Myocyte (in vitro differentiated cells): ENCODE measurements at places on chromosomes 7 and 10. TPM values are rescaled to one million over a fixed set of nuclear protein-coding genes. Genes with fewer than 3 reads are reported as not detected.
A peak's percentile ranks its signal among the peaks of the same experiment; 100 is the strongest.

GRCh38 chr7:159149488-159149887 is 4.8 kb upstream of the VIPR2 start:
- no peak for DNase-seq

Gene ADAM22
- total RNA-seq = 0.10 and 0.27 TPM in 2 replicates

DNA sequence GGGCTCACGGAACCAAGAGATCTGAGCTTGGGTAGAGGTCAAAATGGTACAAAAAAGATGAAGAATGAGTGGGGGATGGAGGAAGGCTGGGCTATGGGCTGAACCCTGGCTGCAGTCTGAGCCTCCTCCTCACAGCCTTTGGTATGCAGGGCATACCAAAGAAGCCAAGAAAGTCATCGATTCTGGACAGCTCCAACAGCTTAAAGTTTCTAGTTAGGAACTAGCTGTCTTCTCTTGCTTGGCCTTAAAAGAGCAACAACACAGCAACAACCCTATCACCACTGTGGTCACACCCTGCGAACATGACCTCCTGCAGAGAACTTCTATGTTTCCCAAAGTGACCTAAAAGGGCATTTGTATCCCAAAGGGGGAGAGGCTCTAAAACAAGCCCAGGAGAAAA is 126.1 kb upstream of the EFCAB10 start:
- DNase-seq = no peak

GRCh38 chr7:95843286-95843685 is 70.9 kb downstream of the DYNC1I1 start:
- peak; percentile 20 for DNase-seq

GRCh38 chr10:132575320-132576201 is 38.0 kb downstream of the INPP5A start:
- DNase-seq = no peak

DNA sequence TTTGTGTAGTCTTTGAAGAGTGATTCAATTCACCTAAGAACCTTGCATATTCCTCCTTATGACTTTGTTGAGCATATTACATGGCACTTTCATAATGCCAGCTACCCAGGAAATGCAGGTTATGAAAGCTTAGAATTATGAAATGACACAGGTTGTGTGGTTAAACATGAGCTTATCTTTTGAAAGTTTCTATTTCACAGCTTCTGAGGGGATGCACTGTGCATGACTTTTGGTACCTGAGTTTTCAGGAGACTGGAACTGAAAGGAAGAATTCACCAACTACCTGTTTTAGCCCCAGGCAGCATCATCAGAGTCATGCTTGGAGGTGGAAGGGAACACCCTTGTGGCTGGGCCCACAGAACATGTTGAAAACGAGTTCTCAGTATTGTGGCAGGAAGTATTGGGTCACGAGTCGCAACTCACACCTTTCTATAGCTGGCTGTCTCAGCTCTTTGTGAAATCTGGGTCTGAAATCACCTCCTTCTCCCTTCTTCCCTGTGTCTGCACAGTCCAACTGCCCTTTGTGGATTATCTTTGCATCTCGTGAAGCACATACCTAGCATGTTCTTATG is 228.2 kb downstream of the PTEN start:
- DNase-seq = no peak

DNA sequence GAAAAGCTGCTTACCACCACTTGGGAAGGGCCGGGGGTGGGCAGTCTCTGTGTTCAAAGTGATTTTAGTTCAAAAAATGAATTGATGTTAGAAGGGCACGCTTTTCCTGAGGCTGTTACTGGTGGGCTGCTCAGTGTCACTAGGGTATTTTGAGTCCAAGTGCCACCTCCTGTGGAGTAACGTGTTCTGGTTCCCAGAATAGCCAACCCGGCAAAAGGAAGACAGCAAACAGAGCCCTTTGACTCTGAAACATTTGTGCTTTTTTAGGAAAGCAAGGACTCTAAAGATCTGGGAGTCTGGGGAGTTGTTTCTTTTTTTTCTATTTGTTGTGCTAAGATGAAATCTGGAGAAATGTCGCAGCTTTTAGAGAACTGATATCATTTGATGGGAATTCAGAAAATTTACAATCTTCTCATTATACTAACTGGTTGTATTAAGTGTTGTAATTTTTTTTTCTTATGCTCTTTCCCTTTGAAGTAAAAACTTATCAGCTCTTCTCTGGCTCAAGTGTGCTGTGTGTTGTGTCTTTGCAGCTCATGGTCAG is 66.2 kb downstream of the MKX start:
- DNase-seq = no peak

GRCh38 chr7:80134115-80134535 is 506 bp upstream of the GNAI1 start:
- DNase-seq = no peak

Gene TSPAN13
- total RNA-seq = 9.4 and 14.8 TPM in 2 replicates
